ENCODE measurements at places on chromosomes 7 and 10.
A peak's percentile ranks its signal among the peaks of the same experiment; 100 is the strongest.

DNA sequence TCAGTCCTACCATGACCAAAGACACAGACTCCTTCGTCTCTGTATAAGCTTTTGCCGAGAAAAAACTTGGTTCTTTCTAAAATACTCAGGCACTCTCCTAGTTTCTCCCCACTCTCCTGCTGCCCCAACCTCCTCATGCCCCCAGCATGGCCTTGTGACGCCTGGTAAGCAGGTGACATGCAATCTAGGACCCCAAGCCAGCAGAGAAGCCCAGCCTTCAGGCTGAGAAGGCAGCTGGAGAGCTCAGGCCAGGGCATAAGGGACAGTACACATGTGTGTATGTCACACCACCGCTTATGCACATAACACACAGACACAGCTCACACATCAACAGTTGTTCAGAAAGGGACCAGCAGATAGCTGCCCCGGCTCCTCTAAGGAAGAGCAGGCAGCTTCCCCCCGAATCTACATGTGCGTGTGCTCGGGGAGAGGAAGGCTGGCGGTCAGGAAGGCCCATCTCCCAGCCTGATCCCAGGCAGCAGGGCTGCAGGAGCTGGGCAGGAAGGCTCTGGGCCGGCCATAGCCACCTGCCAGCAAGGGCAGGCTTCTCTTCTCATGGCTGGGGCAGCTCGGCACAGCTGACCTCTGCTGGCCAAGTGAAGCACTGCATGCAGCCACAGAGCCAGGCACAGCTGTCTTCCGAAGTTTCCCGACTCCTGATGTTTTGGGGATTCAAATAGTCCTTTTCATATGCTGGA, 8.5 kb downstream of the DDX56 start:
- peak; percentile 75 for DNase-seq

GRCh38 chr10:15453926-15454325, 82.8 kb upstream of the FAM171A1 start:
- no peak for DNase-seq

- no peak for DNase-seq
Observed at GRCh38 chr7:12269100-12269895, 58.2 kb downstream of the TMEM106B start.

DNA sequence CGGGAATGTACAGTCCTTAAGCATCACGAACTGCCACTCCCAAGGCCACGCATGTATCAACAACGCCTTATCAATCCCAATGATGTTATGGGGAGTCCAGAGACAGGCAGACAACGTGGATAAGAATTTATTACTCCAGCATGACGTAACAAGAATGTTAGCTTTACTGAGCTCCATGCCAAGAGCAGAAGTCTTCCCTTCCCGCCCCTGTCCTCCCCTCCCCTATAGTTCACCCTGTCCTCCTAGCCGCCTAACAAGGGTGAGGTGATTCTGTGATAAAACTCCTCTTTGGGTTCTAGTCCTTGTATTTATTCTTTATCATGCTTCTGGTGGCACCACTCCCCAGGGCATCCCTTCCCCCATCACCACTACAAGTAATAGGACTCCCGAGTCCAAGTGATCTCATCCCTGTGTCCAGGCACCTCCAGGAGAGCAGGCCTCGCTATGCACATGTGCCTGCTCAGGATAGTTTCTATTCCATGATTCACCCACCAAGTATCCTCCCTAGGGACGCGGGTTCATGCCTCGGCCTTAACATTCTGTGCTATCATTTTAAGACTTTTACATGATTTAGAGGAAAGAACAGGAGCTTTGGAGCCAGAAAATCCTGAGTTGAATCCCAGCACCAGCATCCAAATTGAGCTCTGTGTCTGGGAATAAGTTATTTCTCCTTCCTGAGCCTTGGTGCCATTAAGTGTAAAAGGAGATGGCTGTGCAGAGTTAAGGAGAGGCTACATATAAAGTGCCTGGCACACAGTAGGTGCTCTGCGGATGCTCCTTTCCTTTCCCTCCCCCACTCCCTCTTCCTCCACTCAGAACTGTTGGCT, 15.4 kb downstream of the GSDME start:
- DNase-seq: no peak

DNA sequence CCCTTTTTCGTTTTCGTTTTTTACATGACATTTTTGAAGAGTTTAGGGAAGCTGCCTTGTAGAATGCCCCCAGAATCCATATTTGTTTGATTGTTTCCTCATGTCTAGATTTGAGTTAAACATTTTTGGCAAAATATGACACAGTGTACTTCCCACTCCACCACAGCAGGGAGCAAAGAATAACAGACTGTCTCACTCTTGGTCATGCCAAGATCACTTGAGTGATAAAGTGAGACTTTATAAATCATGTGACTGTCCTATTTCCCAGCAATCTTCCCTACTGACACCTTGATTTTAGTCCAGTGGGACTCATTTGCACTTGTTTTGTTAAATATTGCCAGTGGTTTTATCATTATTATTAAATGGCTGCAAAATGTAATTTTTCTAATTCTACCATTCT, 44.4 kb upstream of the USP6NL start:
- no peak for DNase-seq

- DNase-seq: no peak
Observed at GRCh38 chr7:54722026-54722425, 37.0 kb downstream of the SEC61G start.
